Stimulated activated CD4-positive, alpha-beta T cell treated with anti-CD3 and anti-CD28 coated beads, Interleukin-15, amount 100 ng/mL, for 1 hour (primary cell): ENCODE measurements at places on chromosomes 4 and X.

DNA sequence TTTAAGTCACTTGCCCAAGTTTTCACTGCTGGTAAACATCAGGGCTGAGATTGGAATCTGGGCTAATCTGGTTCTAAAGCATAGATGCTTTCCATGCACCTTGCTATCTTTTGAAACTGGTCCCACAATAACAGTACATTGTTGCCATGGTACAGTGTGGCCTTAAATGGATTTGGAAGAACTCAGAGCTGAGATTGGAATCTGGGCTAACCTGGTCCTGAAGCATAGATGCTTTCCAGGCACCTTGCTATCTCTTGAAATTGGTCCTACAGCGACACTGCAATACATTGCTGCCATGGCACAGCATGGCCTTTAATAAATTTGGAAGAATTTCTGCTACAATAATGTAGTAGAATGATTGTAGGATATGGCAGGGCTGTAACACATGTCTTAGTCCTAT is 28.6 kb downstream of the DAPP1 start:
- no peak for DNase-seq

DNA sequence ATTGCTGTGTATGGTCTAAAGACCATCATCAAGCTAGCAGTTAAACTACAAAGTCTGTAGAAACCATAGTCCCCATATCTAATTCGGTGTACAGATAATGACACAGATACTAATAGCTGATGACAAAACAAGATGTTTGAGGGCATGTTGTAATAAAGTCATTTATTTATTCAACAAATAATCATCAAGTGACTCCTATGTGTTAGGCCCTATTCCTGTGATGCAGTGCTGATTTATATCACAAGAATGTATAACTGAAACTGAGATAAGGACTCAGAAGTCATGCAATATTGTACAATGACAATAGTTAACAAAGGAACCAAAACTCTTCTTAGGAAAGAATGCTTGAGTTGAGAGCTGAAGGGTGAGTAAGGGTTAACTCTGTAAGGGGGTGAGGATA is 315.0 kb upstream of the NR3C2 start:
- DNase-seq, result no peak

DNA sequence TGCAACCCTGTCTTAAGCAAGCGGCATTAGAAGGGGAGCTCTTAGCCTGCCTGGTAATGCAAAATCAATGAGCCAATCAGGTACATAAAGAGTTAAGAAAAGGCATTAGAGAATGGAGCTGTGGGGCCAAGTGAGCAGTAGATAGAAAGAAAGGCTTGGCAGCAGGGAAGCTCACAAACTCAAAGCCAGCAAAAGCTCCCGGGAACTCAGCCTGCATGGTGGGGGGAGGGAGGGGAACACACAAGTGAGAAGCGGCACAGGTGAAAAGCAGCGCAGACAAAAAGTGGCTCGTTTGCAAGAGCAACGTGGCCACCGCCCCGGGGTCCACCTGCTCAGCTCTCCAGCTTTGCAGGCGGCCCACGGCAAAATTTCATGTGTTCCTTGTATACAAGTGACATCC is 818.5 kb downstream of the FAM133A start:
- DNase-seq, result no peak

GRCh38 chr4:158189422-158189821 is 16.6 kb upstream of the GASK1B start:
- DNase-seq, result no peak

- no peak for DNase-seq
Observed at GRCh38 chr4:17128268-17128667, 229.8 kb upstream of the LDB2 start.

DNA sequence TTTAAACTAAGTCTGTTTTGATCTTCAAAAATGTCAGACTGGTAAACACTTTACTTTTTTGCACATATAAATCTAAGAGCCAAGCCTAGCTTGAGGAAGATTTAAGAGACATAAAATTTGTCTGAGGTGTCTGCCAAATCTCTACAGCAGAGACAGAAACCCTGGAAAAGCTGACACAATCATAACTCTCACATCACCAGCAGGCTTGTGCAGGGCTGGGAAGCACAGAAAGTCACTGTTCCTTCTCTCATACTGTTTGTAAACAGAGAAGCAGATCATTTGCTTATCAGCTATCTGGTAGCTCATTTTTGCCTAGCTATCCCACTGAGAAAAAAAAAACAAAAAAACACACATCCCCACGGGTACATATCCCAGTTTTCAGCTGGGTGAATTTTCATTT is 7.0 kb downstream of the ENOX2 start:
- no peak for DNase-seq

DNA sequence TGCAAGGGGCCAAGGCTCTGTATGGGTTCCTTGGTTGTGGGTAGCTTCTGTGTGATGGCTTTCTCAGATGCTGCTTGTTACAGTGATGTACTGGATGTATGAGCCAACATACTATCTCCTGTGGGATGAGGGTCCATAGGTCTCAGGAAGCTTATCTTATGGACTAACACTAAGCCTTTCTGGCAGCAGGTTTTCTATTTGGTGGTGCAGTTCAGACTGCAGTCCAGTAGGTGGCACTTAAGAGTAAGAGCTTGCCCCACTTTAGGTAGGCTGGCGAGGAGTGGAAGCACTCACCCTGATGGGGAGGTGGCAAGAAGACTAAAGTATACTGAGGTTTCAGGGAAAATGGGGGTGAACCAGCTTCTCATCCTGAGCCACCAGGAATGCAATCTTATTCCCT is 306.7 kb upstream of the MAOA start:
- no peak for DNase-seq
